ENCODE measurements at places on chromosomes 1 and 21.

DNA sequence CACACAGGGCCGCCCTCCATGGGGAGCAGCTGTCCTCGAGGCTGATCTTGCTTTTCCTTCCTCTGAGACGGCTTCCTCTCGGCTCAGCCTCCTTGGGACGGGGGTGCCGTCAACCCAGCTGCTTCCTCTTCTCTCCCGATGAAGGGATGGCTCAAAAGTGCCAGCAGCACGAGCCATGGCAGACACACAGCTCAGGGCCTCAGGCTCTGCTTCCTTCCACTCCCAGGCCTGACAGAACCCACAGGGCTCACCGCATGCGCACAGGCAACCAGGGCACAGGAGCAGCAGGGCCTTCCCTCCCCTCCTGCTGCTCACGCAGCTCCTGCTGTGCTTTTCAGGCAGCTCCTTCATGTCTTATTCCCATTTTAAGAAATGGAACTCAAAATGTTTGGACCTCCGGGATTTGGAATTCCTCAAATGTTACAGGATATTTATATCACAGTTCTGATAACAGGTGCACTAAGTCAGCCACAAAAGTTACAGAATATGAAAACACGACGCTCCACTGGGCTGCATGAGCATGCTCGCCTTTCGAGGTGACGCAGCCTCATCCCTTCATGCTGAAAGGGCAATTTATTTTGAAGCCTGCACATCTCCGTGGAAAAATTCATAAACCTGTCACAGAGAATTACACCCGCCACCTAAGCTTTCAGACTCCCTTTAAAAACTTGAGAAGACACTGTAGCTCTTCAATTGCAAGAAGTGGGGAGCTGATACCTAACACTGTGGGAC is 84.4 kb downstream of the HSF2BP start:
- DNase-seq: no peak

DNA sequence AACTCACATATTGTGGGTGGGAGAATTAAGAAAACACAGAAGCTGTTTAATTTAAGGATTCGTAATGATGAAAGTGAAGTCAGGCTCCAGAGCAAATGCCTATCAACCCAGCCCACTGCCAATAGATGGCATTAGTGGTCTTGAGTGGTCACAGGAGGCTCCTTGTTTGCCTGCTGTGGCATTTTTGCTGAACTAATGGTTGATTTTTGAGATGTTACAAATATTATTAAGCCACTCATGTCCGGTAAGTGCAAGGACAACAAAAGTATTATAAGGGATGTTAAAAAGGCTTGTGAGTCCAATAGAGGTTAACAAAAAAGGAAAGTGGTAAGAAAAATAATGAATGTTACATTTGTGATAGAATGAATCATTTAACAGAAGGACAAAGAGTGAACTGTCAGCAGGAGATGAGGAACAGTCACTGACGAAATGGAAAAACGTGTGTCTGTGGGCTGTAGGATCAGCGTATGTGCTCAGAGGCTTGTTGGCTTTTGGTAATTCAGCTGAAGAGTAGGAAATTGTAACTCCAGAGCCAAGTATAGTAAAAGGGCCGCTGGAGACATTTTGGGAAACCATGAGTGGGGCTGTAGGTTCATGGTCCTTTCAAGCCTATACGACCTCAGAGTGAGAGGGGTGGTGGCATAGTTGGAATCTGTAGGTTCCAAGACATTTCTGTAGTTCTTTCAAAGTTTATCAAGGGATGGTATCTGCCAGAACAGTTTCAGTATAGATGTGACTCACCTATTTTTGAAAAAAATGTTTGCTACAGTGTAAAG is 11.2 kb downstream of the SFT2D2 start:
- DNase-seq: no peak

- no peak for DNase-seq
These were observed 39.2 kb upstream of the COL18A1 start for GRCh38 chr21:45365608-45366241.

GRCh38 chr21:29075706-29076466 is 2.4 kb upstream of the CCT8 start:
- DNase-seq: no peak

DNA sequence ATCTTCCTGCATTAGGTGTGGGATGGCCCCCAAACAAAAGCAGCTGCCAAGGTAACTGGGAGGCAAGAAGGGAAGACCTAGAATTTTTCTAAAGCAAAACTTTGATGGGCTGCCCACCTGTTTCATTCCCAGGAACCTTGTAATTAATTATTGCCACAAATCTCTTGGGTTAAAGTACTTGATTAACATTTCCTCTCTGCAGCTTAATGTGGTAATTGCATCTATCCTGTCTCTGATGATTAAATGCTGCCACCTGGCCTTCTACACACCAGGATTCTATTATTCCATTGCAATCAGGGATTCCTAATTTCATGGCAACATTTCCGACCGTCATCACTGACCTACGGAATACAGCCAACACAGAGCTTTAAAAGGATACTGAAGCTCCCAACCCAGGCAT is 68.3 kb upstream of the RC3H1 start:
- no peak for DNase-seq

GRCh38 chr1:201019321-201019977 is 4.1 kb downstream of the KIF21B start:
- no peak for DNase-seq

GRCh38 chr1:42765832-42766740 is 742 bp downstream of the P3H1 start:
- no peak for DNase-seq

DNA sequence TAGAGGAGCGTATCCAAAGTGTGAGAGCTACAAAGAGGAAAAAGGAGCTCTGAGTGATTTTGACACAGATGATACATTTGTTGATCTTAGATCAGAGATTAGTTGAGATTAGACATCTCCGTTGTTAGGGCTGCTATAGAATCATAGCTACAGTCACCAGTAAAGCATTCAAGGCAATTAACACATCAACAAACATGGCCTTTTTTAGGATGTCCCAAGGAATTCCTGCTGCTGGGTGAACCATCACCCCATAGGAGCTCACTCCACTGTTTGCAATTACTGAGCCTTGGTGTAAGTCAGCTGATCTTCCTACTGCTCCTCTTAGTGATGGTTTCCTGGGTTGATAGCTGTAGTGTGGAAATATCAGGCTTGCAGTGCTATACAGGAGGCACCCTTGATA is 6.7 kb upstream of the RSRP1 start:
- no peak for DNase-seq

- DNase-seq: no peak
These were observed 116.9 kb downstream of the RGS7 start for GRCh38 chr1:241240069-241240468.

GRCh38 chr1:29706936-29707335 is 470.6 kb downstream of the PTPRU start:
- DNase-seq: no peak

- no peak for DNase-seq
These were observed 57.2 kb downstream of the TNFSF4 start for GRCh38 chr1:173149887-173150286.

GRCh38 chr1:82697965-82698364 is 897.2 kb downstream of the ADGRL2 start:
- DNase-seq: no peak

DNA sequence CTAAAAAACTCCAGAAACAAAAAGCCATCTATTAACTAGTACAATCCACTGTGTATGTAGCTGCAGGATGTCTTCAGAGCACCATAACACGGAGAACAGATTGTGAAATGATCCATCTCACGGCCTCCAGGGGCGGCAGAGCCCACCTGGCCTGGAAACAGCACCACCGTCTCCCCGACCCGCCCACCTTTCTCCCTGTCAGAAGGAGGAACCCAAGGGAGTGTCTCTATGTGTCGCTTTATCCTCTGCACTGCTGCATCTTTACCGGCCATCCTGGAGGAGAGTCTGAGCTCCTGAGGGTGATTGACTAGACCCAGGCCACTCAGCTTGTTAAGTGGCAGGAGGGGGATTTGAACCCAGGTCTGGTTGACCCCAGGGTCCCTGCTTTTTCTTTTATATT is 405.0 kb downstream of the MATN1 start:
- no peak for DNase-seq

DNA sequence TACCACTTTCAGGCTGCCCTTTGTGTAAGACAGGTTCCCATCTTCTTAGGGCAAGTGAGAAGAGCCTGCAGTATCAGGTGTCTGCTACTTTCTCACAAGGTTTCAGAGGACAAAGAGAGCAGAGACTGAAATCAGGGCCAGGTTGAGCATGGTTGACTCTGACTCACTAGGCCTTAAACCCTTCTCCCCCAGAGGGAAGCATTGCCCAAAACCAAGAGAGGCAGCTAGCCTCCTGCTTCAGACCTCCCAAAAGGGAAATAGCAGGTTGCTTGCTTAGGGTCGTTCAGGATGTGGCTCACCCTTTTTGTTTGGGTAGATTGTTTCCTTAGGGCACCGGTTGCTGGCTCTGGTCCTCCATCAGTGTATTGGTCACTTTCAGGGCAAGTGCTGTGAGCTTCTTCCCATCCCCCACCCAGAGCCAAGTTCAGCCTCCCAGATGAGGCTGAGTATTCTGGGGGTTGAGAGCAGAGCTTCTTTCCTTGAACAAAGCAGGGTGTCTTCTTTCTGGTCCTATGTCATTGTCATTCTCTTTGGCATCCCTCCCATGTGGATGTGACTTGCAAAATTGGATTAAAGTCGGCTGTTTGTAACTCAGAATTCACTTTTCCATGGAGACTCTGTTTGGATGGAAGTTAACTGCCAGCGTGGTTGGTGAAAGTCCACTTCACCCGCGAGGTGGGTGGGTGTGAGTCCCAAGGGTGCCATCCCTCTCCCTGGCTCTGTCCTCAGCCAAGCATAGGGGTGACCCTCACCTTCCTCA is 55.5 kb upstream of the GALNT2 start:
- DNase-seq: no peak

GRCh38 chr1:90990779-90991178 is 31.1 kb downstream of the ZNF644 start:
- no peak for DNase-seq

GRCh38 chr1:12778907-12779306 is 5.4 kb downstream of the PRAMEF12 start:
- no peak for DNase-seq

GRCh38 chr1:15272009-15272781 is 25.2 kb downstream of the FHAD1 start:
- DNase-seq: no peak

GRCh38 chr1:50418600-50419109 is 4.6 kb downstream of the DMRTA2 start:
- DNase-seq: no peak

- DNase-seq: no peak
These were observed 198.5 kb downstream of the DYRK1A start for GRCh38 chr21:37564924-37565529.

- DNase-seq: no peak
These were observed 30.1 kb downstream of the KCNJ6 start for GRCh38 chr21:37886120-37886519.

DNA sequence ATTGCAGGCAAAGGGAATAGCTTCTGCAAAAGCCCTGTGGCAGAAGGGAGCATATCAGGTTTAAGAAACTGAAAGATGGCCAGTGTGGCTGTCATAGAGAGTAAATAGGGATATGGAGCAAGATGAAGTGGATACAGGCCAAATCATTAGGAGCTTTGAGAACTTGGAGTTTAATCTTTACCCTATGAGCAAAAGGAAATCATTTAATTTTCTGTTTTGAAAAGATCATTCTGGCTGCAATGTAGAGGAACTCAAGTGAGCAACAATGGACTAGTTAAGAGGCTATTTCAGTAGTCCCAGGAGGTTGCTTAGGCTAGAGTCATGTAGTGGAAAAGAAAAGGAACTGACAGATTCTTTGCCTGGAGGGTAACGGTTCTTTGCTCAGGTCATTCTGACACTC is 47.2 kb downstream of the RAP1A start:
- no peak for DNase-seq

DNA sequence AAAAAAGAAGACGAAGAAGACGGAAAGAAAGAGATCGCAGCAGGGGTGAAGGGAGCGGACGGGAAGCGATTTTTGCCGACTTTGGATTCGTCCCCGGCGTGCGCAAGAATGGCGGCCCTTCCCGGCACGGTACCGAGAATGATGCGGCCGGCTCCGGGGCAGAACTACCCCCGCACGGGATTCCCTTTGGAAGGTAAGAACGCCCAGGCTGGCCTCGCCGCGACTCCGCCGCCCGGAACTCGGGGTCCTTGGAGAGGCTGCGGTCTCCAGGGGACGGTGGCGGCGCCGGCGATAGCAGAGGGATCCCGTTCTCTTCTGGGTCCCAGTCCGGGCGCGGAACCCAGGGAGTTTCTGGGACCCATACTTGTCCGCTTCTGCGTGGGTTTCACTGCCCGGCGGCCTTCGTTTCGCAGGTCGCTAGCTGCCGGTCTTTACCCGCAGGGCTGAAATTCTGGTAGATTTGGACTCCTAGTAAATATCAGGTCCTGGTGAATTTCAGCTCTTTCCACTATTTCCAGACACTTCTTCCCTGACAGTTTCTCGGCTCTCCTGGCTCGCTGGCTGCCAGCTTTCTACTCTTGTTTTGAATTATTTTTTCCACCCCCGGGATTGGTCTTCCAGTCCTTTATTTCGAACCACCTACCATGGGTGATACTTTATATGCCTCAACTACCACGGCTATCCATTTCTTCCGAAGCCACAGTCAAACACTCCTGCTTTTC is 1.0 kb downstream of the PAX7 start:
- no peak for DNase-seq

DNA sequence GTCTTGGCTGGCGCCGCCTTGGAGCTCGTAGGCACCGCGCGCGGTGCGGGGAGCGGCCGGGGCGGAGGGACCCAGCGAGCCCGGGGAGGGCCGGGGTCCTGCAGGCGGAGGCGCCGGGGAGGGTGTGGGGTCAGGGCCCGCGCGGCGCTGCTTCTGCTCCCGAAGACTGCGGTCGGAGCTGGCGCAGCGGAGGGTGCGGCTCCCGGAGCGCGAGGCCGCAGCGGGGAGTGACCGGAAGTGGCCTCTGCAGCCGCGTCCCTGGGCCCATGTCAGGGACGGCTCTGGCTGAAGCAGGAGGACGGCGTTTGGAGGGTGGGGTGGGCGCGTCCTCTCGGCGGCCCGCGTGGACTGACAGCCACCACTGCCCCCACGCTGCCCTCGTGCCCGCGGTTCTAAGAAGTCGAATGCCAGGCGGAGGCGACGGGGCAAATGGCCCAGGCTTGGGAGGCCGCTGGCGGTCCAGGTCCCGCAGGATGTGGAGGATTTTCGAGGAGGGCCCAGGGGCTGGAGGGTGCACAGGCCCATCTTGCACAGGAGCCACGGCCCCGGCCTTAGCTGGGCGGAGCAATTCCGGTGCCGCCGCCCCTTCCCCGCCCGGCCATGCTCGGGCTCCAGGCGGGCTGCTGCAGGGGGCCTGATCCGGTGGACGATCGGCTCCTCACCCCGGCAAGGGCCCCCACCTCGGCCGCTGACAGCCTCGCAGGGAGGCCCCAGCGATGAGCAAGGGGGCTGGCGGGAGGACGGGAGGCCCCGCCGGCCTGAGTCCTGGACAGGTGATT is 7.7 kb upstream of the ZNF669 start:
- no peak for DNase-seq

- no peak for DNase-seq
These were observed 55.5 kb upstream of the TRIM67 start for GRCh38 chr1:231106347-231106746.

Data from cortex of kidney (tissue), 1 donor.